ENCODE measurements at places on chromosomes 11 and 22.

- DNase-seq, result no peak
Measured at GRCh38 chr22:38845004-38845740, 1.3 kb upstream of the NPTXR start.

DNA sequence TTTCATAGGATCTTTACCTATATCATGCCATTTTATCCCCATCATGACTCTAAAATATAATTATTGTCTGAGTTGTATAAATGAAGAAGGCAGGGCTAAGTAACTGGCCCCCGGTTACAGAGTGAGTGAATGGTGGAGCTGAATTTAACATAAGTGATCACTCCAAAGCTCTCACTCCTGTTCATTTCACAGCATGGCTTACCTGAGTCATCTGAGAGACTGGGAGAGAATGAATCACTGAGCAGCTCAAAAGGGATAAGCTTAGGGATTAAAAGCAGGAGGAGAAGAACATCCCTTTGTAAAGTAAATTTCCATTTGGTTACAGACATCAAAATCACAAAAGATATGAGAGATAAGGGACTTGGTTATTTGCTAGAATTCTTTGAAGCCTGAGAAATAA lies 294.0 kb upstream of the CTSC start:
- DNase-seq, result no peak

DNA sequence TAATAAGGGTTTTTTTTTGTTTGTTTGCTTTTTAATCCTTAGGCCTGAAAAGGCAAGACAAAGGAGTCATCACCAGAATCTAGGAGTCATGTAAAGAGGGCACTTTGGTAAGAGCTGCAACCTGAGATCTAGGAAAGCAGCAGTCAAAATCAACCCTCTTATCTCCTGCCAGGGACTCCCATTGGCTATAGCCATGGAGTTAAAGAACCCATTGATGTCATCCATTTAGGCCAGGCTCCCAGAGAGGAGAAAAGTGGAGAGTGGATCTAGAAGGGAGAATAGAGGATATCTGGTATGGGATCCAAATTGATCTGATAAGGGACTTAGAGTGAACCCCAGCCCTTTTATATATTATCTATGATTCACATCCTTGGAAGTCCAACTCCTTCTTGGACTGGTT lies 35.9 kb downstream of the ZNF215 start:
- no peak for DNase-seq

GRCh38 chr11:82047200-82047599 lies 686.5 kb downstream of the FAM181B start:
- no peak for DNase-seq

GRCh38 chr11:76673176-76674142 lies 2.9 kb upstream of the LRRC32 start:
- no peak for DNase-seq

DNA sequence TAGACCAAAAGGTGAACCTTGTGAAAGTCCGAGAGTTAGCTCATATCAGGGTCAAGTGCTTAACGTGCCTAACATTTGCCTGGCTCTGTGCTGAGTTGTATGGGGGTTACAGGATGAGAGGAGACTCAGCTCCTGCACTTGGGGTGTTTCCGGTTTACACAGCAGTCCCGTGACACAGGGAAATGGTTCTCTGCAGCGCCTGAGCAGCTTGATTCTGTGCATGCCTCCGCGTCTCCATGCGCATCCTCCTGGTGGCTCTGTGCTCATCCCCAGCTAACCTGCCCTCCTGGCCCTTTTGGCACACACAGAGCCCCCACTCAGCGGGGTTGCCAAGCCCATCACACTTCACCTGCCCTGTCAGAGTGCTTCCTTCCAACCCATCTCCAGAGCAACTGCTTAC lies 238.3 kb upstream of the TBCEL start:
- DNase-seq, result no peak

GRCh38 chr11:63855975-63856374 lies 17.1 kb downstream of the MARK2 start:
- no peak for DNase-seq

DNA sequence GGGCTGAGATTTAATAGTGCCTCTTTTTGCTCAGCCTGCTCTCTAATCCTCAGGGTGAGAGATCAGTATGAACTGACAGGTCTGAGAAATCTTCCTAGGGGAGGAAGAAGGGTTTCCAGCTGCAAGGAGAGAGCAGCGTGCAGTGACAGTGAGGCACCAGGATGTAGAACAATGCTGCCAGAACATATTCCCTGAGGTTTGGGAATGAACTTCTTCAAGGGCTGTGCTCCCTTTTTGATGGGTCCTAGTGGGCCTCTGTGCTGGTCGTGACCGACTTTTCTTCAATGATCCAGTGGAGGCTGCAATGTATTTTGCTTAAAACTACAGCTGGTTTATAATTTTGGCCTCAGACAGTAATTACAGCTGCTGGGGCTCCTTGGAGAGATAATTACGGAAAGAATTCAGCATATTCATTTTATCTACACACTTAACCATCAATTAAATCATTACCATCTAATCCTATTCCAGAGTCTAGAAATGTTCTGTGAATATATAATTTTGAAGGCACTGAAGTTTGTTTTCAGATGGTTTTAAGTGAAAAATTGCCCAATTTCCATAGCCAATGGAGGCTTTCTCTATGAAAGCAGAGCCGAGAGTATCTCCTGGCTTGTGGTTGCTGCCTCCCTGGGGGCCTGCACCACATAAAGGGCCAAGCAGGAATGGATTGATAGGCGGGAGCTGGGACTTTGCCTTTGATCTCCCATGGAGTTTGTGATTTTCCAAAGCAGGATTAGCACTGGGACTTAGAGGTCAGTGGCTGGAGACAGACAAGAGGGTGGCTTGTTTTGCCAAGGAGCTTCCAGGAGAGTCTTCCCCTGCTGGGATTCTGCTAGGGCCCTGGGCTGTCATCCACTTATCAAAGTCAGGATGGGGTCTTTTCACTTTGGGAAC lies 41.0 kb upstream of the OLFML1 start:
- no peak for DNase-seq

DNA sequence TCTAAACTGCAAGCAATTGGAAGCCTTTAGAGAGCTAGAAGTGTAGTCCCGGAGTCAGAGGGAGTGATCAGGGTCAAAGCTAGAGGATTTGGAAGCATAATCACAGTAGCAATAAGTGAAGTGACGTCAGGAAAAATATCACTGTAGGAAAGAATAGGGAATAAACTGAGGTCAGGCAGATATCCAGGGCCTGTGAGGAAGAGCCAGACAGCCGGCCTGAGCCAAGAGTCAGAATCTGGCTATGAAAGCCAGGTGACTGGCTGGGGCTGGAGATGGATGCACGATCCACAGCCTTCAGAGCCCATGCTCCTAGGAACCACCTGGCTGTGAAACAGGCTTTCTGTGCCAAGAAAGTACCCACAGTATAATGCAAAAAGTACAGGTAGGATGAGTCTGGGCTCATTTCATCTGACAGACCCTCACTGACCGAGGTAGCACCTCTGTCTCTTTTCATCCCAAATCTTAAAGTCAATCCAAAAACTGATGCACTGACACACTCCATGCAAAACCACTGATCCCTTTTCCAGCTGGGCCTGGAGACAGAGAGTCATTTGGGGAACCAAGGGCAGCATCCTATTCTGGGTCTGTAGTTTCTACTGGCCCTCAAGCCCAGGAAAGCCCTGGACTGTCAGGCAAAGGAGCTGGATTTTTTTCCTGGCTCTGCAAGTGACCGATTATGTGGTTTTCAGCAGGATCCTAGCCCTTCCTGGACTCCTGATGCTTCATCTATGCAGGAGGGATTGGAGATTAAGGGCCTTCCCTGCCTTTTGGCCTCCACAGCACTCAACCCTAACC lies 21.3 kb downstream of the TRIM66 start:
- DNase-seq, result no peak

DNA sequence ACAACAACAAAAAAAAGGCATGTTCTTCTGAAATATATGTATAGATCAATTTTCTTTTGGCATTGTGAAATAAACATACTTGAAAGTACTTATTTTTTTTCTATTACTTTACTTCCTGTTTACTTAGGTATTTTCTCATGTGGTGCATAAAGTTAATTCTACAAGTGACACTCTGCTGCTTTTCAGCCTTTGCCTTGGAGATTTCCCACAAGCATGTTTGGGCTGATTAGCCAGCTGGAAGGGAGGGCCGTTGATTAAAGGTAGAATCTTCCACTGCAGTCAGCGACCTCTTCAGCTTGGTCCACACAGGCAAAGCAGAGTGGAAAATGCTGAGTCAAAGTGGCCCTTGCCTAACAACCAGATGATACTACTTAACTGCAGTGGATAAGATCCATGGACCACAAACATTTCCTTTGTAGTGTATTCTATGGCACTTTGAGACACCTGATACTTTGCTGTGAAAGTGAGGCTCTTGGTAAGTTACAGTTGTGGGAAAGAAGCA lies 176.0 kb downstream of the ARHGAP42 start:
- no peak for DNase-seq

GRCh38 chr11:19598456-19598855 lies 114.2 kb upstream of the NAV2 start:
- no peak for DNase-seq

DNA sequence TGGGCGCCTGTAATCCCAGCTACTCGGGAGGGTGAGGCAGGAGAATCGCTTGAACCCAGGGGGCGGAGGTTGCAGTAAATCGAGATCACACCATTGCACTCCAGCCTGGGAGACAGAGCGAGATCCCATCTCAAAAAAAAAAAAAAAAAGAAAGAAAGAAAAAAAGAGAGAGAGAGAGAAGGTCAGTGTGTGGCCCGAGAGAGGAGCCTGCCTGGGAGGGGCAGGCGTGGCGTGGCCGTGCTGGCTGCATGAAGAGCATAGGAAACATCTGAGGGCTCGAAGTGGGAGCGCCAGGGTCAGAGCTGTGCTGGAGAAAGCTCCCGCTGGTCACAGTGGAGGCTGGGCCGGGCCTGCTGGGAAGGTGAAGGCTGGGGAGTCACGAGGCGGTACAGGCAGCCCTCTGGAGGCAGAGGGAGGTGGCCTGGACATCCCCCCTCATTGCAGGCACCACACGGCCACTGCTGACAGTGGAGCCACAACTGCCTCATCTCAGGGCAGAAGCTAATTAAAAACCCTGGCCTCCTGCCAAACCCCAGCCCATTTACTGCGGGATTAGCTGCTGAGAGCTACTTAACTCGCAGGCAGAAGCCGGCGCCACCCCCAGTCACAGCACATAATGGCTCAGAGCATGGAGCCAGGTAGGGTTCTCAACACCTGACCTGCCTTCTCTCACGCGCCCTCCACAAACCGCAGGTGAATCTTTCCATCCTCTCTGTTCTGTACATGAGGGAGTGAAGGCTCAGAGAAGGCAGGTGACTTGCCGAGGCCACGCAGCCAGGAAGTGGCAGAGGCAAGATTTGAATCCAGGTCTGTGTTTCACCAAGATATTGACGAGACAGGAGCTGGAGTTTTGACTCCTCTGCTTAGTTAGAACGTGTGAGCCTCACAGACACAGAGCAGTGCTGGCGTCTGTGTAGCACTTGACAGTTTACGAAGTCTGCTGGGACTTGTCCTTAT lies 32.6 kb downstream of the NFAM1 start:
- peak; percentile 97 for DNase-seq

DNA sequence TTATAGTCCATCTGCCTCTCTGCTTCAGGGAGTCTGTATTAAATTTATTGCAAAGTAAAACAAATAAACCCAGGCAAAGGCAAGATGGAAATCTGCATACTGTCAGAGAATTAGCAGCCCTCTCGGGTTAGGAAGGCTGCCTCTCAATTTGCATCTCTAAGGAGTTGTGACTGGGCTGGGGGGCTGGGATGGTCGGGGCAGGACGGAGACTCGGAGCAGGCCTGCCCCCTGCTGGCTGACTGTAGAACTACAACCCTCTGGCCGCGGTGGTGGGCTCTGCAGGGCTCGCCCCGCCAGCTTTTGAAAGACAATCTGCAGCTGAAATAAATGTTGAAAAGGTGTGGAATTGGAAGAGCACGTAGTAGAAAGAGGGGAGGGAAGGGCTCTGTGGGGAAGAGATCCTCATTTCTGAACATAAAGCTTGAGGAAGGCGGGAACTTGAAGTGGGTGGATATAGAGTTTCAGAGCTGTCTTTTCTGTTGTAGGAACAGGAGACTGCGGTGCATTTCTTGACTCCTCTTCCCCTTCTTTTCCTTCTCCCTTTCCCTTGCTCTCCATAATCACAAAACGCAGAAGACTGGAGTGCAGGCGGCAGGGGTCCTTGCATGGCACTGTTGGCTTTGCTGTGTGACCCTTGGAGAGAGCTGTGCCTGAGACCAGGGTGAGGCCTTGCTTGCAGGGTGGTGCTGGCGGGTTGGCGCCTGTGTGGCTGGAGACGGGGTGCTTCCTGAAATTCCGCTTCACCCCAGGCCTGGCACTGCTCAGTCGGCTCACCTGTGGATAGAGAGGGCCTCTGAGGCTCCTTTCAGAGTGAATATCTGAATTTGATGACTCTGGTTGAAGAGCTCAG lies 22.6 kb upstream of the PKNOX2 start:
- no peak for DNase-seq

DNA sequence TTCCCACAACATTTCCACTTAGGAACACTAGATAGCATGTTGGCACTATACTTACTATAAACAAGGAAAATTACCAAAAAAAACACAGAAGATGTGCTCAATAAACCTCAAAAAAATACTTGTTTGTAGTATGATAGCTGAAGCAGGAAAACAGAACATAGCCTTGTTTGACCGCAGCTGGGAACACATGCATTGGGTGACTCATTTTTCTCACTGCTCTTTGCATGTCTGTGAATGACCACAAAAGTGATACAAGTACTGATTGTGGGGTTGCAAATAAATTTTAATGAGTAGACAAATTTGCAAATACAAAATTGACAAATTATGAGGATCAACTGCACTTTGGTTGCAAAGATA lies 22.8 kb upstream of the GUCY1A2 start:
- DNase-seq, result no peak

GRCh38 chr22:37924386-37925065 lies 18.4 kb downstream of the MICALL1 start:
- DNase-seq, result no peak

DNA sequence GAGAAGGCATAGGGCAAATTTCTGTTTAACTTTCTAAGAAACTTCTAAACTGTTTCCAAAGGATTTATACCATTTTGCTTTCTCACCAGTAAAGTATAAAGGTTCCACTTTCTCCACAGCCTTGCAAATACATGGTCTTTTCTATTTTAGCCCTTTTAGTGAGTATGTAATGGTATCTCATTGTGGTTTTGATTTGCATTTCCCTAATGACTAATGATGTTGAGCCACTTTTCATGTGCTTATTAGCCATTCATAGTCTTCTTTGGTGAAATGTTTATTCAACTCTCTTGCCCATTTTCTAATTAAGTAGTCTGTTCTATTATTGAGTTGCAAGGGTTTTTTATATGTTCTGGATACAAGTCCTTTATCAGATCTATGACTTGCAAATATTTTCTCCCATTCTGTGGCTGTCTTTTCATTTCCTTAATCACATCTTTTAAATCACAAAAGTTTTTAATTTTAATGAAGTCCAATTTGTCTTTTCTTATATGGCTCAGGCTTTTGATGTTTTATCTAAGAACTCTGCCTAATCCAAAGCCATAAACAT lies 83.8 kb upstream of the KCNQ1OT1 start:
- no peak for DNase-seq

DNA sequence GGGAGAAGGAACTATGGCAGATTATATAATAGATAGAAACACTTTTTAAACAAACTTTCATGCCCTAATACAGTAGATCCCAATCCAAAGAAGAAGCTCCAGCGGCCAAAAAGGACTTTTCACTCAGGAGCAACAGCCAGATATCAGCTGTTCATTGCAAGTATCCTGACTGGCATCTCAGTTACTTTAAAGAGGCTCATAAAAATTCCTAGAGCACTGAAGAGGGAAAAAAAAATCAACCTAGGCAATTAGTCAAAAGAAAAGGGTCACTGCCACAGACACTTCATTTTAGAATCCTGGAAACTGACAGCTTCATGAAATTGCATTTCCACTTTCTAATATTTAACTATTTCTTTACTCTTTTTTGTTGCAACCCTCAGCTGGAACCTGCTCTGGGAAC lies 170.6 kb upstream of the SOX6 start:
- no peak for DNase-seq
